ENCODE measurements at places on chromosomes 6 and 20.

- DNase-seq: no peak
Measured at GRCh38 chr6:116280161-116280932, 617 bp upstream of the TSPYL1 start.

DNA sequence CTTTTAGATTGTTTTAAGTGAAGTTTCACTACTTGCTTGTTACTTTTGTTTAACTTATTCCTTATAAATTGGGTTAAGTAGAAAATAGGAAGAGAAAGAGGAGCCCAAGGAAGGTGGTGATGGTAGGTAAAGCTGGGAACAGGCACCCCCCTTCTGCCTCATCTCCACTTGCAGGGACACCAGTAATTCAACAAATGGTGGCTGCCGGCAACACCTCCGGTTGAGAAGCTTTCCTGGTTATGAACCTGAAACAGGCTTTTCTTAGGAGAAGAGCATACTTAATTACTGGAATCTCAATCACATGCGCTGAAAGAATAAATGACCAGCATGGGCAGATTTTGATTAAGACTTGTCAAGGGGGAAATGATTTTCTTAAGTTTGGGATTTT, 158.9 kb upstream of the ZNF217 start:
- DNase-seq: no peak

DNA sequence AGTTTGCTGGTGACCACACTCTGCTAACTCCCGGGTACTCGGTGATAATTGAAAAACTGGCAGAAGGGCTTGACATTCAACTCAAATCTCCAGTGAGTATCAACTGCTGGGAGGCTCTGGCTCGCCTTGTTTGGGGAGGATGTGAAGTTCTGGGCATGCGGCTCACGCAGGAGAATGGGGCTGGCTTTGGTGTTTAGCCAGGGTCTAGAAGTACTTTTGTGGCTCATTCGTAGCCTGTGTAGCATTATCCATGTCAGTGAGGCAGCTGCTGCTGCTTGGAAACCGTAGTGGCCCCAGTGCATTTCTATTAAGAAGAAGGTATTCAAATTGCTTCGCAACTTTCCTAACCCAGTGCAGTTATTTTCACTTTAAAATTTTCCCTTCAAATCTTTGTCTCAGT, 52.2 kb downstream of the KDM1B start:
- no peak for DNase-seq

DNA sequence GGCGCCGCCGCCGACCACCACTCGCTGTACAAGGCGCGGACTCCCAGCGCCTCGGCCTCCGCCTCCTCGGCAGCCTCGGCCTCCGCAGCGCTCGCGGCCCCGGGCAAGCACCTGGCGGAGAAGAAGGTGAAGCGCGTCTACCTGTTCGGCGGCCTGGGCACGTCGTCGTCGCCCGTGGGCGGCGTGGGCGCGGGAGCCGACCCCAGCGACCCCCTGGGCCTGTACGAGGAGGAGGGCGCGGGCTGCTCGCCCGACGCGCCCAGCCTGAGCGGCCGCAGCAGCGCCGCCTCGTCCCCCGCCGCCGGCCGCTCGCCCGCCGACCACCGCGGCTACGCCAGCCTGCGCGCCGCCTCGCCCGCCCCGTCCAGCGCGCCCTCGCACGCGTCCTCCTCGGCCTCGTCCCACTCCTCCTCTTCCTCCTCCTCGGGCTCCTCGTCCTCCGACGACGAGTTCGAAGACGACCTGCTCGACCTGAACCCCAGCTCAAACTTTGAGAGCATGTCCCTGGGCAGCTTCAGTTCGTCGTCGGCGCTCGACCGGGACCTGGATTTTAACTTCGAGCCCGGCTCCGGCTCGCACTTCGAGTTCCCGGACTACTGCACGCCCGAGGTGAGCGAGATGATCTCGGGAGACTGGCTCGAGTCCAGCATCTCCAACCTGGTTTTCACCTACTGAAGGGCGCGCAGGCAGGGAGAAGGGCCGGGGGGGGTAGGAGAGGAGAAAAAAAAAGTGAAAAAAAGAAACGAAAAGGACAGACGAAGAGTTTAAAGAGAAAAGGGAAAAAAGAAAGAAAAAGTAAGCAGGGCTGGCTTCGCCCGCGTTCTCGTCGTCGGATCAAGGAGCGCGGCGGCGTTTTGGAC, 2.0 kb downstream of the SOX4 start:
- no peak for DNase-seq

GRCh38 chr6:121593011-121593641, 157.7 kb downstream of the GJA1 start:
- DNase-seq: peak; percentile 59

GRCh38 chr6:133594652-133595110, 294.2 kb upstream of the TCF21 start:
- DNase-seq: no peak

DNA sequence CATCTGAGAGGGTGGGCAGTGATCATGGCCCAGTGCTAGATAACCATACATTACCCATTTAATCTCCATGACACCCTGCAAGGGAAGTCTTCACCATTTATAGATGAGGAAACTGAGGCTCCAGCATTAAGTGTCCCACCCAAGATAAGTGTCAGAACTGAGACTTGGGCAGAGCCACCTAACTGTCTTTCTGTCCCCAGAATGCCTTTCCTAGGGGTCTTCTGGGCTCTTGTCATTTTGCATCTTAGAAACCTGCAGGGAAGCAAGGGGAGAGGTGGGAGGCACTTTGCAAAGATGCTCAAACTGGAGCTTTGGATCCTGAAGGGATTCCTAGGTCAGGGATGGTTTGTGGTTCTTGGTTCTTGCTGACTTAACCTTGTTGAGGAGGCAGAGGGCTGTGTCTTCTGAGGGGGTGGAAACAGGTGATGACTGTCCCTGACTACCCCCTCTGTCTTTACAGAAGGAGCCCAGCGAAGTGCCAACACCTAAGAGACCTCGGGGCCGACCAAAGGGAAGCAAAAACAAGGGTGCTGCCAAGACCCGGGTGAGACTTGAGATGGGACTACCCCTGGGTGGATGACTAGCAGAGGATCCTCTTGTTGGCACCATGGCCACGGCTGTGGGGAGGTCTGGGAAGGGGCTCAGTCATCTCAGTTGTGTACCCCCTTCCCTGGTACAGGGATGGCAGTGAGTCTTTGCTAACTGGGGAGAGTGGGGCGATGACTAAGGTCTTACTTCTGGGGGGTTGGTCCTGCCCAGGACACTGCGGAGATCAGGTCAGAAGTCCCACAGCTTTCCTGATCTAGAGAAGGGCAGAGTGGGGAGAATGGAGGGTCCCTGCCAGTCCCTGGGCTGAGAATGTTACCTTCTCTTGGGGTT, 5.8 kb downstream of the HMGA1 start:
- DNase-seq: no peak

DNA sequence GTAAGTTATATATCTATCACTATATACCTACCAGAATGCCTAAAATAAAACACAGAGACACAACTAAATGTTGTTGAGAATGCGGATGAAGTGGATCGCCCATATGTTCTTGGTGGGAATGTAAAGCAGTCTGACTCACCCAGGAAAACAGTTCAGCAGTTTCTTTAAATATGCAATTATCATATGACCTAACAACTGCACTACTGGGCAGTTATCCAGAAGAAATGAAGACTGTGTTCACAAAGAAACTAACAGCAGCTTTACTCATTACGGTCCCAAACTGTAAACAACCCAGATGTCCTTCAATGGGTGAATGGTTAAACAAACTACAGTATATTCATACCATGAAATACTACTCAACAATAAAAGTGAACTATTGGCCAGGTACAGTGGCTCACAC, 14.3 kb upstream of the ZC3H12D start:
- peak; percentile 56 for DNase-seq

GRCh38 chr20:15498926-15499325, 1074.3 kb downstream of the KIF16B start:
- no peak for DNase-seq

Measured in NCI-H446 (cell line).